ENCODE measurements at places on chromosomes 5 and 9.

- no peak for DNase-seq
These were observed 434.7 kb downstream of the DTWD2 start for GRCh38 chr5:118553662-118554061.

DNA sequence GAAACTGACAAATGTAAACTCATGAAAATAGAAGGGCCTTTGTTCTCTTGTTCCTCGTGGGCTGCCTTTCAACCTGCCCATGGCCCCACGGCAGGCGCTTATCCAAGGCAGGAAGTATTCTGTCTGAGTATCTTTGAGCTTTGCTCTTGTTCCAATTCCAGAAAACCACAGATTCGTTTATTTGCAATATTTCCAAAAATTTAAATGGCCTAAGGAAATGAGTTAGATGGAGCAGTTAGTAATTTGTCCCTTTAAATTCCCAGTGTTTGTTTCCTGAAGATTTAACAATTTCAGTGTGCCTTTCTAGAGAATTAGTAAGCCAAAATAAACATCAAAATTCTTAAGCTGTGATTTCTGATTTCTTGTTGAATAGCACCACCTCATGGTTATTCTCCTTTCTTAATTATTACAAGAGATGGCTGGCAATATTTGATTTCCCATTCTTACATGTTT lies 299.4 kb upstream of the RASA1 start:
- DNase-seq: no peak

GRCh38 chr9:129493002-129493705 lies 127.7 kb downstream of the C9orf50 start:
- no peak for DNase-seq

DNA sequence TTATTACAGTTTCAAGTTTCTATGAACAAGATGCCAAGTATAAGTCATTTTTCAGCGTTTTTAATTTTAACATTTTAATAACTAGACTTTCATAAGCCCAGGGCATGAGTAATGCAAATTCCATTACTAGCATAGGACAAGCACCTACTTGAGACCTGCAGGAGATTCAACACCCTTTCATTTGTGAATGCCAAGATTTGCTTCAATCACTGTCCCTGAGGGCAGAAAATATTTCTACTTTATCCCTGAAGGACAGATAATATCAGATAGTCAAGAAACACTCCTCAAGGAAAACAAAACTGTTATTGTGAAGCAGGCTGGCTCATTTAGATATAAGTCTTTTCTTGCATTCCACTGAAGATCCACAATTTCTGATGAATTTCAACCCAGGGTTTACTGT lies 27.7 kb upstream of the ZNF622 start:
- DNase-seq: no peak

GRCh38 chr5:113337515-113338415 lies 97.0 kb downstream of the TSSK1B start:
- DNase-seq: no peak

DNA sequence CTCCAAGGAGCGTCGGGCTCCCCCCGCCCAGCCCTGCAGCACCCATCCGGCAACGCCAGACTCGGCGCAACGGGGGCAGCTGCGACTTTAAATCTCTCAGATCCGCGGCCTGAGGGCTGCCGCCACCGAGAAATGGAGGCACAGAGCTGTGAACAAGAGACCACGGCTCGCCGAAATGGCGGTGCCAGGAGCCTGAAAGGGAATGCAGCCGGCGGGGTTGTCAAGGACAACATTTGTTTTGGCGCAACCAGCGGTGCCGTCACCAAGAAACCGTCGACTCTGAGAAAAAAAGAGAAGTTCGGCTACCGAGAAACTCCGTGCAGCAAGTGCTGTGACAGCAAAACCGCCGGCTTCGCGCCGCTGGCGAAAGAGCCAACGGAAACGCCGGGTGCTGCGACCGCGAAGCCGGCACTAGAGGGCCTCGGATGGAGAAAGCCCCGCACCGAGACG lies 2.1 kb upstream of the ANXA2R start:
- DNase-seq: no peak

- DNase-seq: no peak
These were observed 13.0 kb upstream of the PLIN2 start for GRCh38 chr9:19140259-19140658.

- DNase-seq: no peak
These were observed 89.0 kb upstream of the NIPBL start for GRCh38 chr5:36787365-36788093.

GRCh38 chr5:157390551-157391297 lies 69.3 kb upstream of the NIPAL4 start:
- DNase-seq: no peak

DNA sequence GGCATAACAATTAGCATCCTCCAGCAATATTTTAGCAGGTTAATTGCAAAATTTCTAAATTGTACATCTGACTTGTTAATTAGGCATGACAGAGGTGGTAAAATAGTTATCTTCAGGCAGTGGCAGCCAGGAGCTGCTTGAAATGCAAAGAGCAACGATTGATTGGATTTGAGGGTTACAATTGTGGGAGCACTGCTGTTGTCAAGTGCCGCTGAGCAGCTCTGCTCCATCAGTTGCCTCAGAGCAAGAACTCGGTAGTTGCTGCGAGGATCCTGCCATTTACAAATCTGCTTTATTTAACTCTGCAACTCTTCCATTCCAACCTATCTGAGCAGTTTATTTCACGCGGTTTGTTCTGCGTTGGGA lies 12.6 kb downstream of the PBX3 start:
- DNase-seq: no peak

- no peak for DNase-seq
These were observed 360.1 kb downstream of the DMAC1 start for GRCh38 chr9:7439355-7439995.

DNA sequence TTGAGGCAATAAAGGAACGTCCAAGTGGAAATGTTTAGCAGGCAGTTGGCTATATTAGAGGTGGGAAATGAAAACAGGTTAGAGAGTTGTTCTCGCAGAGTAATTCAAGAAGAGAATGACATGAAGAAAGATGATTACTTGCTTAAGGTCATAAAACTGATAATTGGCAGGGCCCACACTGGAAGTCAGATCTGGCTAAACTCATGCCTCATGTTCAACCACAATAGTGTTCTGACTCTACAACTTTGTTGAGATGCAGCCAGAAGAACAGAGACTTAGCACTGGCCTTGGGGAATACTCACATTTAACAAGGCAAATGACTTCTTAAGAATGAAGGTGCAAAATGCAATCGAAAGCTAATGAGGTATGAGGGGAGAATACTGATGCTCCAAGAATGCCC lies 27.2 kb upstream of the TNFSF8 start:
- no peak for DNase-seq

GRCh38 chr9:5799314-5799713 lies 33.6 kb downstream of the ERMP1 start:
- DNase-seq: no peak

- no peak for DNase-seq
These were observed 2.1 kb downstream of the FAM81B start for GRCh38 chr5:95393279-95393678.

DNA sequence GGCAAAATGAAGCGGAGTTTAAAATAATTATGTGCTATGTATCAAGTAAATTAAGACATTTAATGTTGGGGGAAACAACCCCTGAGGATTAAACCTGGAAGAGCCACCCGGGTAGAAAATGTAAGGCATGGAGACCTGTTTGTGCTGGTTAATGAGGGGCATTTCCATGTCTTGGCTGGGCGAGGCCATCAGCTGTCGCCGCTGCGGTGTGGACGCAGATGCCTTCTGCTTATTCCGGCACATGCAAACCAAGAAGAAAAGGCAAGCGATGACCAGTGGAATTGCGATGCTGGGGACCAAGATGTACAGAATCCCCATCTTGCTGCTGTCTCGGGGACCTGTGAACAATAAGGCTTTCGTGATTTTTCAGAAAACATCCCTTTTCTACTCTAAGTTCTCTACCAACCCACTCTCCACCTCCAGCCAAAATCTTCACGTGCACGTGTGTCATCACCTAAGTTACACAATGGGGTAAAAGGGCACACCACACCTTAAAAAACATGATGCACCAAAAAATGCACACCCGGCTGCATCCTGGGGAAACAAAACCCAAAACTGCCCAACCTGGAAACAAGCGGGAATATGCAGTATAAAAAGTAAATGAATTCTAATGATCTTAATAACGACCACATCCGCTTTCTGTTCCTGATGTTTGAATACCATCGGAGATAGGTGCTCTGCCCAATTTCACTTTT lies 223.5 kb downstream of the ROR2 start:
- no peak for DNase-seq

- DNase-seq: no peak
These were observed 18.8 kb upstream of the KCNIP1 start for GRCh38 chr5:170484847-170485615.

Measured in GM19239 (cell line).